BE2C (cell line): ENCODE measurements at places on chromosomes 1 and 21.

DNA sequence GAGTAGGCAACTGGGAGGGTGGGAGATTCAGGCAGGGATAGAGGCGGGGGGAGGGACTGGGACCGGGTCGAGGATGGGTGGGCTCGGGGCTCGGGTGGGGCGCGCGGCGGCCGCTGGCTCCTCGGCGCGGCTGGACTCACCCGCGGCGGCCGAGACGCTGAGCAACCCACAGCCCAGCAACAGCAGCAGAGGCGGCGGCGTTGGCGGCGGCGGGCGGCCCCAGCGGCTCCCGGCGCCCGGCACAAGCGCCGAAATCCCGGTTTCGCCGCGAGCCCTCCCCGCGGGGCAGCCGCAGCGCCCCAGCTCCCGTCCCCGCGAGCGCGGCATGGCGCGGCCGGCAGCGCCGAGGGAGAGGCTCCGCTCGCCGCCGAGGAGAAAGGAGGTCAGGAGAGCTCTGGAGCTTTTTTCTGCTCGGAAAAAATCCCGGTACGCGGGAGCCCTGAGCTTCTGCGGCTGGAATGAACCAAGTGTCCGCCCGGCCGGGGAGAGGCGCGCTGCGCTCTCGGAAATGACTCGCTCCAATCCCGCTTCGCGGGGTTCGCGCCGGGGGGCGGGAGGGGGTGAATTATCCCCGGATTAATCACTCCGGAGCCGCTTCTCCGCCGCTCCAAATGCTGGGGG lies at the start of gene CSMD2:
TSS of gene CSMD2 (minus strand) at position 460 of the 621 bp plus-strand sequence. CDS start at position 327, 133 bp downstream.
- no peak for DNase-seq

GRCh38 chr1:83706354-83706938 lies 292.5 kb downstream of the TTLL7 start:
- DNase-seq = no peak

DNA sequence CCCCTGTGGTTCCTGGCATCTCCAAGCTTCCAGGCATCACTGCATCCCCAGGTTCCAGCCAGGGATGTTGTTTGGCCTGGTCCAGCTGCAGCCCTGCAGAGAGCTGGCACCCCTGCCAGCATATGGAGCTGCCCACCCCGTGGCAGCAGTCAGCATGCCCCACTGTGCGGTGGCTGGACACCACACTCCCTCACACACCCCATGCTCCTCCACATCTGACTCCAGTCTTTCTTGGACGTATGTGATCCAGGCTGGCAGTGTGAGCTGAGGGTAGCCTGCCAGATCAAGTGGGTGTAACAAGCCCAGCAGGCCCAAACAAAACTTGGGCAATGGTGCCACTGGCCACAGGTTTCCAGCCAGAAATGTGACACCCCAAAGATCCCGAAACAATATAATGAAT lies 620.4 kb downstream of the RWDD3 start:
- no peak for DNase-seq

- DNase-seq = no peak
Observed at GRCh38 chr1:210117198-210117597, 115.4 kb upstream of the SERTAD4 start.

DNA sequence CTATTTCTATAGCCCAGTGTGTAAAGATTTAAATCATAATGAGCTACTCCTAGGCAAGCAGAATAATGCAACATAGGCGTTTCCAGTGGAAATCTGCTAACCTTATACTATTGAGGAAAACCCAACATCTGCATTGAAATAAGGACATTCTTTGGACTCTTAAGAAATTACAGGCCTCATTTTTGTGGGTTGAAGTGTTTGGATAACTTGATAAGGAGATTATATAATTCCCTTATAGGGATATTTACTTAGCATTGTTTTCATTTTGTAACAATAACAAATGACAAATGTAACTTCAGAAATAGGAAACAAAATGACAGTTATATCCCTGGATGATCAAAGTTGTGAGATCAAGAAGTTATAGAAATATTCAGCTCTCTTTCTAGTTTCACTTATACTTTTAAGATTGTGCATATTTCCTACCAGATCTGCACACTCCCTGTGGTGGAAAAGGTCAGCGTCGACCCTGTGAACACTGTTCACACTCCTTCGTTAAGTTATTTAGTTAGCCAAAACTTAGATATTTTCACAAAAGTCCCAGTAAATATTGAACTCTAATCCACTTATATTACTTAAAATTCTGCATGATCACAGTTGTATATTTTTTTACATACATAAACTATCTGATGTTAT lies 284.4 kb upstream of the C1orf105 start:
- no peak for DNase-seq

DNA sequence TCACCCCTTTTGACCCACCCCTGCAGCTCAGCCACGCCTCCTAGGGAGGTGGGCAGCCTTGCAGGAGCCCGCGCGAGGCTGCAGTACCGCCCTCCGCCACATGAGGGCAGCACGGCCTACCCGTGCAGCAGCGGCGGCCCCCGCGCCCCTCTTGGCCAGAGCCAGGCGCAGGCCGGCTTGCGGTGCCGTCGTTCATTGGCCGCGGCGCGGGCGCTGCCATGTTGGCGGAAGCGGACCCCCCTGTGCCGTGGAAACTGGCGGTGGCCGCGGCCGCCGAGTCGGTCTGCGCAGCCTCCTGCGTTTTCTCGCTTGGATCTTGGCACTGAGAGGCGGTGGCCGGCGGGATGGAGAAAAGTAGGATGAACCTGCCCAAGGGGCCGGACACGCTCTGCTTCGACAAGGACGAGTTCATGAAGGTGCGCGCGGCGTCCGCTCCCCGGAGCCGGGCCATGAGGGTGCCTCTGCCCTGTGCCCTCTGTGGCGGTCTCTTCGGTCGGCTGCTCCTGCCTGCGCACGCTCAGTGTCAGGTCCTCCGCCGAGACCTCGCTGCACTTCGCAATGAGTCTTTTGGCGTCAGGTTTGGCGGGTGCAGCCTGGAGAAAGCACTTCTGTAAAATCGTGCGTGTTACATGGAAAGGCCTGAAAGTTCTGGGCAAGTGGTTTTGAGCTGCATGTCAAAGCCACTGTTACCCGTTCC lies at the start of gene COG2:
TSS of gene COG2 (plus strand) at position 219 of the 697 bp plus-strand sequence. CDS start at position 345, 126 bp downstream.
- peak; percentile 97 for DNase-seq

DNA sequence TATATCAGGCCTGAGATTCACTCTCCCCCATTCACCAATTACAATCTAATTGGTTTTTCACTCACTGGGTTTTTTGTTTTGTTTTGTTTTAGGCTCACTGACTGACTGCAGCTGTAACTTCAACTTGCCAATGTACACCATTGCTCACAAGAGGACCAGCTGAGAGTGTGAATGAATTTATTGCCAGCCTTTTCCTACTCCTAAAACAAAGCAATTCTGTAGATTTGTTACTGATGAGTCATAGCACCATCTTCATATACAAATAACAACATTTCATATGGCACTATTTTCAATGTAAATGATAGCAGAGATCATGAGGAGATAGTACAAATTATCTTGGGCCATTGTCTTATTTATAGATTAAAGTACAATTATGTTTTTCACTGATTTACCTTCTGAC lies 76.0 kb upstream of the DPYD start:
- no peak for DNase-seq

DNA sequence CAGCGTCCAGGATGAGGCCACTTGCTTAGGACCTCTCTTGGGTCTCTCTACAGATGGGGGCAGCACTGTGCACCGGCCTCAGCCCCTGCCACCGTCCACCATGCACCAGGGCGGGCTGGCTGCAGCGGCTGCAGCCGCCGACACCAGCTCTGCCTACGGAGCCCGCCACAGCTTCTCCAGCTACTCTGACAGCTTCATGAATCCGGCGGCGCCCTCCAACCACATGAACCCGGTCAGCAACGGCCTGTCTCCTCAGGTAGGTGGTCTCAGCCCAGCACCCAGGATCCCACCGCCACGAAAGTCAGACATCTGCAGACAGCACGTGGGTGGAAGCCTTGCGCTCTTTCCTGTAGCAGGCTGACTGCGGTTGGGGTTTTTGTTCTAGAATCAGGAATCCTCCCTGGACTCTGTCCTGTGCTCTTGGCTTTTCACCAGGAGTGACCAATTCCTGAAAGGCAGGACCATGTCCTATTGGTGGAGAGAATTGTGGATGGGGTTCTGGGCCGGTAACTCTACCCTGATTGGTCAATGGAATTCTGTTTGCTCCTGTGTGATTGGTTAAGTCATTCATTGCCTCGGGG lies 72.5 kb downstream of the PAX7 start:
- DNase-seq = no peak

DNA sequence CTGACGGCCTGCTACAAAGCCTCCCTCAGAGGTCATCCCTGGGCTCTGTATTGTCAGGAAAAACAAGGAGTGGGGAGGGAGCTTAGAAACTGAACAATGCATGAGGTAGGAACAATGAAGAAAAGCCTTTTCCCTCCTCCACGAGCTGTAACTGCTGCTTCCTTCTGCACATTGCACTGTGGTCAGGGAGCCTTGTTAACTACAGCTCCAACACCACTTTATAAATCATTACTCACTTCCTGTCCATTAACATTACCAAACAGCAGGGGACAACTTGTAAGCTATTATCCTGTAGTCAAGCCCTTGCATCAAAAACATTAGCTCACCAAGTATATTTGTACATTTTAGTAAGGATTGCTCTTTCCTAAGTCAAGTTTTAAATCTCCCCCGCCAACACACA lies 336.0 kb upstream of the NR5A2 start:
- DNase-seq = no peak

DNA sequence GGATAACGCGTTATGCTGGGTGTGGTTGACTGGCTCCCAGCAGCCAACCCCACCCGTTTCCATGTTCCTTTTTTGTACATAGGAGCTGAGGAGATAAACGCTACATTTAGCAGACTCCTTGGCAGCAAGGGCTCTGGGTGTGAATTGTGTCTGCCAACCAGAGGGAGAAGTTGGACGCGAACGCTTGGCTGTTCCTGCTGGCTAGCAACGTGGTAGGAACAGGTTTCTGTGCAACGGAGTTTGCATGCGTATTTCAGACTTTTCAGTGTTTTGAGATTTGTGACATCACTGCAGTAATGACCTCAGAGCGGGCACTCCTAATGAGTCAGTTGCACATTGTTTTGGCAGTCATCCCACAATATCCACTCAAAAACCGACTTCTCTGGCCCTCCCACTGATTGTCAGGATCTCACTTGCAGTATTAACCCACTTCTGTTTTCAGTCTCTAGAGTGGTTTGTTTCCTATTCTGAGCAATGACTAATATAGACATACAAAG lies 98.7 kb upstream of the RGS1 start:
- DNase-seq = no peak
